GOT3 (cell line): ENCODE measurements at places on chromosomes 5 and 9.

- no peak for DNase-seq
Observed at GRCh38 chr5:5164163-5164562, 24.0 kb downstream of the ADAMTS16 start.

DNA sequence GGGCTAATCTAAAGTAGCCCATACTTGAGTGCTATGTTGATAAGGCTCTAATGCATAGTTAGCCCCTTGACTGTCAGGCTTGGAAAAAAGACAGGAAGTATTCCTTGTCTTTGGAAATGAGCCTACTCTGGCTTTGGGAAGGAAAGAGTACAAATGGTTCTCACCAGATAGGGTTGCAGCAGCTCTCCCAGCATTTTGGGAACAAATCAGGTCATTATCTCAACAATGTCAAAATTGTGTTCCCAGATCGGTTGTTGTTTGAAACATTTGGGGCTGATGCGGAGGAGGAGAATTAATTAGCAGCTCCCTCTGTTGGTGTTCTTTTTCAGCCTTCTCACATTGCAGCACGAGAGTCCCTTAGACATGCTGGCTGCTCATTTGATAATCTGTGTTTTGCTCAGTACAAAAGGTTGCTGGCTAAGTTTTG, 294.7 kb upstream of the DMRT1 start:
- DNase-seq, result no peak

- no peak for DNase-seq
Observed at GRCh38 chr5:76526950-76527583, 96.1 kb downstream of the F2RL2 start.

DNA sequence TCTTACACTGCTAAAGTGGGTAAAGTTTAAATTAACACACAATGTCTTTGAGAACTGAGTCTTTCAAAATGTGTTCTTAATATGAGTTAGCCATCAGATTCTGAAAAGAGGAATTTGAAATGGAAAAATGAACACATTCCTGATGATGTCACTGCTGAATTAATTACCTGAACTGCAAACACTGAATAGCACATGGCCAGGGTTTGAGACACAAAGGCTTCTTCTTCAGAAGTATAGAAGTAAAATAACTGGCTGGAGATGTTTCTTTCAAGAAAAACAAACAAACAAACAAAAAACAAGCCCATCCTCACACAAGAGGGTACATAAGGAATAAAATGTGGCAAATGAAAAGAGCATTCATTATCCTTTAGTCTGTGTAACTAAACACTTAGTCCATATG, 7.1 kb downstream of the GLIS3 start:
- DNase-seq, result no peak

- no peak for DNase-seq
Observed at GRCh38 chr9:26801772-26802171, 90.8 kb downstream of the CAAP1 start.

GRCh38 chr5:6858419-6858818, 145.2 kb downstream of the TENT4A start:
- DNase-seq, result no peak
